Renal cortex interstitium (tissue), 15 donors: ENCODE measurements at places on chromosomes 7 and 10. TPM values are rescaled to one million over a fixed set of nuclear protein-coding genes. Genes with fewer than 3 reads are reported as not detected.

DNA sequence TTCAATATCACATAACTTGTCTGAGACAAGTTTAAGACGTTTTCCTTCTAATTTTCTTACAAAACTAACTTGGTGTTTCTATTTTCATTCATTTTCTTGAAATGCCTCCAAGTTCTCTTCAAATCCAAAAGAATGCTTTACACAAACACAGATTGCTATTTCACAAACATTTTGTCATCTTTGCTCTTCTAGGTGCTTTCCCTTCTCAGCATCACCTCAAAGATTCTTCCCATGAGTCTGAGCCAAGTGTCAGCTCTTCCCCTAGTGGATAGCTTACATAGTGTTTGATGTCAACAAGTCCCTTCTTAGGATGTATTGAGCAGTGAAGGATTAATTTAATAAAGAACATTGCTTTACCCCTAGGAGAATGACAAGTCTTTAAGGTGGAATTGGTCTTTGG, 38.1 kb upstream of the SEMA3A start:
- DNase-seq: no peak

DNA sequence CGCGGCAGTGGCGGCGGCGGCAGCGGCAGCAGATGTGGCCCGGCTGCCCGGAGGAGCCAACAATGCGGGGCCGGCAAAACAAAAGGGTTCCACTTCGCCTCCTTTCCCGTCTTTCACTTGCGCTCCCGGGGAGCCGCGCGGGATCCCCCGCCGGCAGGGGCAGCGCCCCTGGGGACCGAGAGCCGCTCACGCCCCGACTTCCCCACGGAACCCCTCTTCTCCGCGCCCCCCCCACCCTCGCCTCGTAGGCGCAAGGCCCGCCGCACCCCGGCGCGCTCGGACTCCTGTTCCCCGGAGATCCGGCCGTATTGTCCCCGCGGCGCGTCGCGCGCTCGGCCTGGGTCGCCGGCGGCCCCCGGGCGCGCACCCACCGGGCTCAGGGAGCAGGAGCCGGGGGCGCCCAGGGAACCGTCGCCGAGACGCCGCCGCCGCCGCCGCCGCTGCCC, 854 bp downstream of the CTBP2 start:
- DNase-seq: no peak

- no peak for DNase-seq
These were observed 52.1 kb downstream of the HDAC9 start for GRCh38 chr7:18547509-18548187.

- DNase-seq: no peak
These were observed 92.0 kb downstream of the GNAI1 start for GRCh38 chr7:80226629-80227028.

GRCh38 chr7:43463401-43463980, 119.4 kb upstream of the STK17A start:
- DNase-seq: no peak

DNA sequence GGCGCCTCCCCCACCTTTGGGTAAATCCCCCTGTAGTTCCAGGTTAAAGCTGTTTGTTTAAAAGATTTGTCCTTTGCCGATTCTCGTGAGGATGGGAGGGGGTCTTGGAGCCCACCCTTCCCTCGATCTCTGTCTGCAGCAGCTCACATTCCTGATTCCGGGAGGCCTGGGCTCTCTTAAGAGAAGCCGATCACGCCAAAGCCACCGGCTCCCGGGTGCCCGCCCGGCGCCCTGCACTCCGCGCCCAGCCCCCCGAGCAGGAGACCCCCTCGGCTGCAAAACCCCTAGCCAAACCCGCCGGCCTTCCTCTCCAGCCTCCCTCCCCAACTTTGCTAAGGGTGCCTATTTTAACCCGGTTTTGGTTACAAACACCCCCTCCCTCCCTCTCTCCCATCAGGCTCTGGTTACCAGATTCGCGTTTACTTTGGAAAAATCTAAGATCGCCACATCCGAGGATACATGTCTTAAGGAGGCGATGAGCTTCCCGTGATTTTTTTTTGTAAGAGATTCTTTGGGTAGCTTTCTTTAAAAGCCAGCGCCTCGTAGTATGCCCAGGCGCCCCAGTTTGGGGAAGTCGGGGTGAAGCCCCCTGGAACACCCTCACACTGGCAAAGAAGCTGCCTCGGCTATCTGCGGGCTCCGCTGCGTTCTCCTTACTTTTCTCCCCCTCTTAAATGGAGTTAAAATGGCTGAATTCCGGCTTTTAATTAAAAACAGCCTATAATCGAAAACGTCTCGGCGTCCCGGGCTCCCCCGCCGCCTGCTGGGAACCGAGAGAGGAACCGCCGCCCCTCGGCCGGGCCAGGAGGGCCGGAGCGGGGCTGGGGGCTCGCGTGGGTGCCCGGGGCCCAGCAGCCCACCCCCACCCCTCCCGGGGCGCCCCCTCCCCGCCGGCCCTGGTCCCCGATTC, 983 bp downstream of the TNRC18 start:
- no peak for DNase-seq

DNA sequence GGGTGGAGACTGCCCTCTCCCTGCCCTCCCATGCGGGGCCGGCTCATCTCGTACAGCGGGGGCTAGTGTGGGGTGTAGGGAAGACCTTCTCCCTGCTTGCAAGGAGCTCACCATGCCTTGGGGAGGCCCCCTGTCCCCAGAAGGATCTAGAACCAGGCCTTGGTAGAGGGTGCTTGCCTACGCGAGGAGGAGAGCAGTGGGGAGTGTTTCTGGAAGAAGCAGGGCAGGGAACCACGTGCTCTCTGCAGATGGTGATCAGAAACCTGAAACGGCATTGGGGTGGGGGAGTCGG, 2.7 kb downstream of the MAFK start:
- DNase-seq: no peak

GRCh38 chr7:54940748-54941147, 78.1 kb upstream of the EGFR start:
- no peak for DNase-seq

DNA sequence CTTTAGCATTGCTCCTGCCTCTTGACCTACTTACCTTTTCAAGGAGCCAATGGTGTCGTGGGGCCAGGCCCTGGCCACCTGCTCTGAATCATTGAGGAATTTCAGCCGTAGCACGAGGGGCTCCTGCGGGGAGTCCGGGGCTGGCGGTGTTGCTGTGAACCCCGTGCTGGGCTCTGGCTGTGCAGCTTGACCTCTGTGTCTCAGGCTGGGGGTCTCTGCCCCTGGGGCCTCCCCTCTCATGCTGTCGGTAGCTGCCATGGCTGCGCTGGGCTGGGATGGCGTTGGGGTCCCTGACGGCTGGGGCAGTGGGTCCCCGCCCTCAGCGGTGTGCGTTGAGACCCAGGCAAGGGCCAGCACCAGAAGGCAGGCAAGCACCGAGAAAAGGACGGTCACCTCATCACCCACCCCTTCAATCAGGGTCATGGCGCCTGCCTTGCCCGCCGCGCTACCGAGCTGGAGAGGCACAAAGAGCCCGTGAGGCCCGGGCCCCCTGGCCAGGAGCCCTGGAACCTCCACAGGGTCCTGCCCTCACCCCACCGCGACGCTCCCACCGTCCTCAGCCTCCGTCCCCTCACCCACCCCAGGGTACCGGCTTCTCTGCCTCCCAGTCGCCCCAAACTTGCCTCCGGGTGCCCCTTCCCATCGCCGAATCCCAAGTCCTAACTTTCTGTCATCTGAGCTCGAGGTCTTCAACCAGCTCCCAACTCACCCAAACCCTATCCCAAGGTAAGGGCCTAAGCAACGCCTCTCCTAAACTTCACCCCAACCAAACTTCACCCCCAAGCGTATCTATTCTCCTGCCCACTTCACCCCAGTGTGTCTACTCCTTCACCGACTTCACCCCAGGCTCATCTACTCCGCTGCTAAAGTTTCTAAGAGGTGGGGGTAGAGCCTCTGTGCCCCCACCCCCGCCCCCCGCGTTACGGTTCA, 887 bp downstream of the TMUB1 start:
- no peak for DNase-seq

BLNK gene
- 36.3 TPM for polyA plus RNA-seq

SLC4A2 gene
- 110 TPM for polyA plus RNA-seq

VPS37D gene
- 16.3 TPM for polyA plus RNA-seq
